ENCODE measurements at places on chromosomes 11 and 22.
A peak's percentile ranks its signal among the peaks of the same experiment; 100 is the strongest.

DNA sequence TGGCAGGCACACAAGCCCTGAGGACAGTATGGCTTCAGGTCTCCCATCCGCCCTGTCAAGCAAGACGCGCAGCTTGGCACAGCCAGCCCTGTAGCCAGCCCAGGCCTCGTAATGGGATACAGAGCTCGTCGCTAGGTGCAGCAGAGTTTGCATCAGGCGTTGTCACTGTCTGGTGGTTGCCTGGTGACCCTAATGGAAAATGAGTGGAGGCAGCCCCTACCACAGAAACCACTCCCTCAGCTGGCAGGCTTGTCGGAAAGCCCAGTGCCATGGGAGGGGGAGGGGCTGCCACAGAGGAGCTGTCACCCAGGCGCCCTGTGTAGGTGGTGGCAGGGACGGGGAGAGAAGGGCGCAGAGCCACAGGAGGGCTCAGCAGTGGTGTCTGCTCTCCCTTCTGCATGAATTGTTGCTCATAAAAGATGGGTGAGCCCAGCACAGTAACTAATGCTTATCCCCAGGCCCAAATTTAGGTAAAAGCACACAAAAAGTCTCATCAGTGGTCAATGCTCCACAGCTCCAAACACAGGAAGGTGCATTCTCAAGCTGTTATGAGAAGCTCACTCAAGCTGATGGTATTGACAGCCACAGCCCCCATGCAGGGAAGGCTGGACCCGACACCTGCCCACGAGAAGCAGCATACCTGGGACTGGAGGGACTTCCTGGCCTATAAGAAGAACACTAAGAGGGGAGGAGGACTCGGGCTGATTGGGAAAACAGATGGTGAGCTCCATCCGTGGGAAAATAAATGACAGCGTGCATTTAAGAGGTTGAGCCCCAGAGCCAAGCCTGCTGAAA, 164.6 kb downstream of the ETS1 start:
- peak; percentile 73 for DNase-seq

GRCh38 chr11:66546368-66546965, at the start of gene ACTN3:
Gene ACTN3 (plus strand): TSS chr11:66546903. CDS start chr11:66546938, 35 bp downstream.
- DNase-seq = no peak

- DNase-seq = no peak
Observed at GRCh38 chr11:6928916-6929315, 2.7 kb downstream of the ZNF215 start.

- DNase-seq = peak; percentile 75
Observed at GRCh38 chr11:65524741-65525545, at the start of gene SCYL1. Gene SCYL1 (plus strand): TSS chr11:65525083. CDS start chr11:65525154, 71 bp downstream.

DNA sequence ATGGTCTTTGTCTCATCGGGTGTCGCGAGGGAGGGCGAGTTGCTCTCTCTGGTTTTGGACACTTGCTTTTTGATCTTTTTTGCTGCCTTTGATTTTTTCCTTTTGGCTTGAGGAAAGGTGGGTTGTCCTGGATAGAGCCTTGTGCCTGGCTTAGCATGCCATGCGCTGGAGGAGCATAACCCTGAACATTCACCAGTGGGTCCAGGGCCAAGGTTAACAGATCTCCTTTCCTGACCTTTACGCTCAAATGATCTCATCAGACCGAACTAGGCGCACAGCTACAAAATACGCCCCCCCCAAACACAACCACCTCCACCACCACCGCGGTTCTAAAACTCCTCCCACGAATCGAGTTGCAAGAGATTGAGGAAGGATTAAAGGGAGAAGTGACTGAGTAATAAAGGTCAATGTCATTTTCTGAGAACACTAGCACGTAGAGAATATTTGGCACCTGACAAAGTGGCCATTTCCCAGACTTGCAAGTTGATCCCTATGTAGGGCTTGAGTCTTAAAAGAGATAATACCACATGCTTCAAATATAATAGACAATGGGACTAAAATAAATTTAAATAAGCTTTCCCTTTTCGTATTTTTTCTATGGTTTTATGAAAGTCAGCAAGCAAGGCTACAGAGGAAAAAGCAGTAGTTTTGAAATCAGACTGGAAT, 48.7 kb upstream of the CADM1 start:
- DNase-seq = no peak

- no peak for DNase-seq
Observed at GRCh38 chr11:75964071-75964470, 149.1 kb downstream of the UVRAG start.

DNA sequence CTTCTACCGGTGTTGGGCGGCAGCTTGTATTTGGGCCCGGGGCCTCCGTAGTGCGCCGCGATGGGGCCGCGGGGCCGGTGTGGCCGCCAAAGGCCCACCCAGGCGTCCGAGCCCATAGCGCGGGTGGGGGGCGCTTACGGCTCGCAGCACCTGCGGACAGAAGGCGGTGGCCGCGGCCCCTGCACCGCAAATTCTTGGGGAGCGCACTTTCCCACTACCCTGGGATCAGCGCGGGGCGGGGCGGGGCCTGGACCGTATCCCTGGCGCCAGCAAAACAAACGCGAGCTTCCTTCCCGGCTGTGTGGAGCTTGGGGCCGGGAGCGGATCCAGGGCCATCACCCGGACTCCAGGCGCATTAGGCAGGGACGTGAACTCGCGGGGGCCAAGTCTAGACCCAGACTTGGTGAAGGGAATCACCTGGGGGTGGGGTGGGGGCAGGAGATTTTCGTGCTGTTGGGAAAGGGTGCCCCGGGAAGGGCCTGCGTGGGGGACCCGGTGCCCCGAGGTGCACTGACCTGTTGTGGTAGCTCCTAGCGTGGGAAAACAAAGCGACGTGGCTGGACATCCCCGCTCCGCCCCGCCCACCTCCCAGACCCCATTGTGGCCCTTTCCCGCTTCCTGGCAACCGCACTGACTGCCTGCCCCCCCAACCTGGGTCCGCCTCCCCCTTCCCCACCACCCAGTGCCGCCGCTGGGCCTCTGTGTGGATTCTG, 2.3 kb upstream of the TYMP start:
- DNase-seq = no peak

DNA sequence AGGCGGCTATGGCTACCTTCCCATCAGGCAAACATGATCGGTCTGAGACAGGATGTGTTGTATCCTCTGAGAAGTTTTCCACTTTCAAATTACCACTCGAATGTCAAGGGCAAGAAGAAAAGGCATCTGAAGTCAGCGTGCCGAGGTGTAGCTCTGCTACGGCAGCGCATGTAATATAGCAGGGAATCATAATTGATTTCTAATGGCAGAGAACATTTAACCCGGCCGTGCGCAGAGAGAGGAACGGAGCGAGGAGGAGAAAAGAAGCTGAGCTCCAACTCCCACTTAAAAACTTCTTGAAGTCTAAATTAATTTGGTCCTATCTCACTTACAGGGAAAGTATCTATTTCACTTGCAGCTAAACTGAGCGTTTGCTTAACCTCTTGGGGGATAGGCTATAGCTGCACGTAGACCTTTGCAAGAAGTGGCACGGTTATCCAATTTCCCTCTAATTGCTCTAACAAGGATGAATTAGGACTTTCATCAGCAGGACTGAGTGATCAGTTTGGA, 137.3 kb upstream of the KIRREL3 start:
- no peak for DNase-seq

DNA sequence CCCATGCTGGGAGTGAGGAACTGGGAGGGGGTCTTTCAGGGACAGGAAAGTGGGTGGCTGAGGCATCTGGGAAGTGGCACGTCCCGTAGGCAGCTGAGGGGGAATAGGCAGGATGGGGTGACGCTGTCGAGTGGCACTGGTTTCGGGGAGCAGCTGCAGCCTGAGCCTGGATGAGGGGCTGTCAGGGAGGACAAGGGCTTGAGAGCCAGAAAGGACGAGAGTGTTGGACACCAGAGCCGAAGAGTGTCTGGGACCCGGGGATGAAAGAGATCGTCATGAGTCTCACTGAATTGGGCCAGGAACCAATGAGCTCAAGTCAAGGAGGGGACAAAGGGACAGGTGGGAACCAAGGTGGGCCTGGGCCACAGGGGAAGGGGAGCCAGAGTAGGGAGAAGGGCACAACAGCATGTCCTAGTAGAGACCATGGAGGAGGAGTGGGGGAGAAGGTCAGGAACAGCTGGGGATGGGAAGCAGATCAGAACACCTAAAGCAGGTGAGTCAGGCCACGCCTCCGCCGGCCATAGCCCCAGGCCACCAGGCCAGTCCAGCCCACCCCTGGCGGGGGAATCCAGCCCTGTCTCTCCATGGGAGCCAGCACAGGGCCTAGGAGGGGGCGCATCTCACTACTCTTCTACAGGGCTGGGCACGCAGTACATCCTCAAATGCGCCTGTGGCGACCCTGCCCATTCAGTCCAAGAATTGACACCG, 4.2 kb downstream of the RAB3IL1 start:
- DNase-seq = no peak

DNA sequence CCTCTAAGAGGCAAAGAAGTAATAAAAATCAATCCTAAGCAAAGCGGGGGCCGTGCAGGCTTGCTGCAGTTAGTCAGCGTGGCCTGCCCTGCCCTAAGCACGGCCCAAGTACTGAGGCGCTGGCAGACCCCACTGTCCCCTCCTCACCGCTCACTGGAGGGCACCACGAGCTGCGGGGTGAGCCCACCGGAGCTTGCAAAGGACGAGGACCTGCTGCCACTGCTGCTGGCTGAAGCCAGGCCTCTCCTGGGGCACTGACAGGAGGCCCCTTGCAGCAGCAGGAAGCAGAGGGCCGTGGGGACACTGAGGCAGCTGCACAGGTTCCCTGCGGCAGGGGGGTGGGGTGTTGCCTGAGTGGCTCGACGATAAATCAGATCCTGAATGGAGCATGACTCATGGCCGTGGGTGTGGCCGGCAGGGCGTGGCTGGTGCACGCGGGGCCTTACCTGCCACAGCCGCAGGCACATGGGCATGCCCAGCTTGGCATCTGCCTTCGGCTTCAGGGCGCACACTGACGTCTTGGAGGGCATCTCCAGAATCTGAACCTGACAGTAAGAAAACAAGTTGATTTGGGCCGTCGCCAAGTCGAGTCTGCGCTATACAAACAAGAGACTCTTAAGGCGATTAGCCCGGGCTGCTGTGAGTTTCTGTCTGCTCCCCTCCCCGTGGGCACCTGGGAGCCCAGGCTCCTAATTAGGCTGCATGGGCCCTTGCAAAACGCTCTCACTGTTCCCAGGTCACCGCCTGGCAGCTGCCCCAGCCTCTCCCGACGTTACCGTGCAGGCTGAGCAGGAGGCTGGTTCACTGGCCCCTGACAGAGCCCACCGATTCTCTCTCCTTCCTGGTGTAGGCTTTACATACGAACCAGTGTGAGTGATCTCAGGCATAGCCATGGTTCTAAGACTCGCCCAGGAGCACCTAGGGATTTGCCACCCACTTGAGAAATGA, 45.9 kb downstream of the TBX1 start:
- DNase-seq = no peak

GRCh38 chr11:59102259-59102765, 4.7 kb upstream of the FAM111B start:
- peak; percentile 28 for DNase-seq

GRCh38 chr11:68751331-68751856, at the start of gene TESMIN:
Gene TESMIN (minus strand): TSS chr11:68751520. CDS start chr11:68750660, 860 bp downstream.
- peak; percentile 87 for DNase-seq

DNA sequence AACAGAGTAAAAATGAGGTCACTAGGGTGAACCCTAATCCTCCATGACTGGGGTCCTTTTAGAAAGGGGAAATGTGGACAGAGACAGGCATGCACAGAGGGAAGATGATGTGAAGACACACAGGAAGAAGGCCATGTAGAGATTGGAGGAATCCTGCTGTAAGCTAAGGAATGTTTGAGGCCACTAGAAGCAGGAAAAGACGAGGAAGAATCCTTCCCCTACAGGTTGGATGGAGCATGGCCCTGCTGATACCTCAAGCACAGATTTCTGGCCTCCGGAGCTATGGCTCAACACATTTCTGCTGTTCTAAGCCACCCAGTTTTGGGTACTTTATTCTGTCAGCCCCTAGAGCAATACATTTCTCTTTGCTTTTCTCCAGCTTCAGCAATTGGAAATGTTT, 486.9 kb downstream of the MIAT start:
- DNase-seq = no peak

- DNase-seq = no peak
Observed at GRCh38 chr11:100823360-100823759, 136.3 kb downstream of the ARHGAP42 start.

- DNase-seq = no peak
Observed at GRCh38 chr22:39941601-39942000, 18.6 kb upstream of the TMA7B start.

GRCh38 chr11:65861165-65861505, 902 bp downstream of the MUS81 start:
- no peak for DNase-seq

DNA sequence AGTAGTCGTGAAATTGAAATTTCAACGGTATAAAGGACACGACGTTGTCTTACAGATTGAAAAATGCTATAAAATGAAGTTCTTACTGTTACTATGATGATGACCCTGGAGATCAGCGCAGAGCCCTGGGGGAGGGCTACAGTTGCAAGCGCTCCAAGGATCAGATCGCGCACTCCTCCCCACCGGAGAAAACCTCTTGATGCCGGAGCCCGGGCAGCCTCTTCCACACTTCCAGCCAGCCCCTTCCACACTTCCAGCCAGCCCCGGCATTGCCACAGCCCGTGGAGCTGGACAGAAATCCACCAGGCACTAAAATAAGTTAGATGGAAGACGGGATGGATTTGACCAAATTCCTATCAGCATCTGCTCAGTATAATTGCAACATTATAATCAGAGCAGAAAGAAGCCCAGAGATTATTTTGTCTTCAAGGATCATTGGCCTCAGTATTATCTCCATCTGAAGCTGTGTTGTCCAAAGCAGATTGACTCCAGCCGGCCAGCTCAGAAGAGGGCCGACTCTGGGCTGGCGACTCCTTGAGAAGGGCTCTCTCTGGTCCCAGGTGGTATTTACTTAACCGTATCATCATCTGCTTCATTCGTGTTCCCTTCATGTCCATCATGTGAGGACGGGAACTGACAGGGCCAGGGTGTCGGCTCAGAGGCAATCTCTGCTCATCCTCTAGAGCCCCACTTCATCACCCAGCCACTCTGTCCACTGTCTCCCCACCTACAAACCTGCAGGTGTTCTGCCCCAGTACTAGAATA, 777 bp upstream of the MICAL3 start:
- DNase-seq = no peak

GRCh38 chr11:5591613-5592012, 4.8 kb upstream of the TRIM6 start:
- DNase-seq = no peak

- no peak for DNase-seq
Observed at GRCh38 chr11:71336996-71337754, 84.8 kb upstream of the SHANK2 start.

- DNase-seq = no peak
Observed at GRCh38 chr11:63680834-63681320, 423 bp upstream of the RTN3 start.

- no peak for DNase-seq
Observed at GRCh38 chr11:128239306-128239705, 348.1 kb downstream of the ETS1 start.

DNA sequence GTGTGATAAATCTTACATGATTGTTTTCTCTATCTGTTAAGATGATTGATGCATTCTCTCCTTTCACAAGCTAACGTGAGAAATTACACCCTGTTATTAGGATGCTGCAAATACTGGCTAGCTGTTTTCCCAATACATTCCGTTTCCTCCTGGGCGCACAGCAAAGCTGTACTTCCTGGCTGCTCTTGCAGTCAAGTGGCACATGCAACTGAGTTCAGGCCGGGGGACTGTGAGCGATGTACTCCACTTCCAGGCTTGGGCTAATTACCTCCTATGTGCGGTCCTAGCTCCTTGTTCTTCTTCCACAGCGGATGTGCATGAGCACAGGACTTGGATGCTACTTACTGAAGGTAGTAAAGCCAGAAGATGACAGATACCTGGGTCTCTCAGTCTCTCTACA, 234.9 kb upstream of the SESN3 start:
- no peak for DNase-seq

- DNase-seq = no peak
Observed at GRCh38 chr11:12789596-12790215, 115.5 kb downstream of the TEAD1 start.

All from stimulated activated CD8-positive, alpha-beta memory T cell treated with anti-CD3 and anti-CD28 coated beads, Interleukin-2, amount 100 ng/mL, for 1 hour (primary cell).